ENCODE measurements at places on chromosomes 12 and 14.

DNA sequence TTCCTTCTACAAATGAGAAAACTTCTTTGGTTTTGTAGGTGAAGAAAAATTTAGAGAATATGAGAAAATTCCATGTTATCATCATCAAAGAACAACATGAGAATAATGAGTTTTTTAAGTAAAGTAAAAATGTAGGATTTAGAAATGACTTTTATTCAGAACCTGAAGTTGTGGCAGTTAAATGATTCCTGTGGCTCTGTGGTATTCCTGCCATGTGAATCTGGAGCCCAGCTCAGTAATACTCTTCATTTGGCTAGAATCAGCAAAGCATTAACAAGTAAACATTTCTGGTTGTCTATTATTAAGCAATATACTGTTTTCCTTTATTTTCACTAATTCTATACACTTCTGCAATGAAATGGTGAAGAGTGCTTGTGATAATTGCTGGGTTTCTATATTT is 95.6 kb upstream of the E2F7 start:
- H3K4me3 ChIP-seq = no peak overlapping the region
- DNase-seq = no peak
- H3K36me3 ChIP-seq = no peaks in the 10 kb centered on the region

DNA sequence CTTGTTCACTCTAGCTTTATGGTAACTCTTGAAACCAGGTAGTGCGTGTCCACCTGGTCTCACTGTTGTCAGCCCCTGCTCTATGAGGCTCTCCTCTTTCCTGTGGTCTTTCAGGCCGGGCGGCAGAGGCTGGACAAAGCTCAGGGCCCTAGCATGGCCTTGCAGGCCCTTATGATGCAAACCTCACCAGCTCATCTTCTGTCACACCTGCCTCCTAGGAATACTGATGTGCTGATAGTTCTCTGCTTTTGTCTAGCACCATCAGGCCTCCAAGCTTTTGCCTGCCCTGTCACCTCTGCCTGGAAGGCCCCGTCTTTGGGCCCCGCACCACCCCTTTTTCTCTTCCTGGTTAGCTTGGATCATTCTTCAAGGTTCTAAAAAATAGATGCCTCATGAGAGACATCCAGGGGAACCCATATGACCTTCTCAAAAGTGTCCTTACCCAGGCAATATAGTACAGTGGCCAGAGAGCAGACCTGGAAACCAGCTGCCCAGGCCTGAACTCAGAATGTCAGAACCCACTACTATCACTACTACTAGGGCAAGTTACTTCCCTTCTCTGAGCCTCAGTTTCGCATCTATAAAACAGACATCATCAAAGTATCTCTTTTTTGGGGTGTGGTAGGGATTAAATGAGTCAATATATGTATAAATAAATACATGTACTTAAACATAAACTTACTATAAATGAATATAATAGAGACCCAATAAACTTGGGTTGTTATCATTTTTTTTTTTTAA is 91.7 kb downstream of the ZFP36L1 start:
- no peaks in the 10 kb centered on the region for H3K27me3 ChIP-seq
- H3K4me3 ChIP-seq = no peak overlapping the region
- no peak overlapping the region for H3K27ac ChIP-seq
- H3K36me3 ChIP-seq = no peaks in the 10 kb centered on the region
- peaks cover 17% of the 10 kb centered on the region for H3K4me1 ChIP-seq

DNA sequence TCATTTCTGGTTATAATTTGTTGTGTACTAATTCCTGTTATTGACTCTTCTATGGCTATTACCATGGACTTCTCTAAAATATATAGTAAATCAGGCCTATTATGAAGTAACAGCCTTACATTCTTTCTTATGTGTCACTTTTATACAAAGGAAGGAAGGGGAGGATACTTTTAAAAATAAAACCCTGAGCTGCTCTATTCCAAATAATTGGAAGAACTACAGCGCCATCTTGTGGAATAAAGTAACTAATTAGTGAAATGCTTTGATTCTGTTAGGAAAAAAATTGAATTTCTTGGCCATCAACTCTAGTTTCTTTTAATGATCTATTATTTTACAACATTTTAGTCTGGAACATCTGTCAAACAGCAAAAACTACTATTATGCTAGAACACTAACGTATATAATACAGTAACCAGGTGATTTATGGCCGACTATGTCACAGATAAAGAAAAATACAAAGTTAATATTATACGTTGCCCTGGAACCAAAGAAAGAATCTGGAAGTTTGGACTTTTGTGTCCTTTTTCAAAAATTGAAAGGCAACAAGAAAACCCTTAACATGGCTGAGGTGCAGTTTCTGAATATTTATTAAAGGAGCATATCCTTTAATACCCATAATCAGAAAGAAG is 55.0 kb upstream of the NELL2 start:
- no peak for DNase-seq
- H3K4me3 ChIP-seq = no peak overlapping the region
- H3K27me3 ChIP-seq = no peaks in the 10 kb centered on the region
- H3K36me3 ChIP-seq = no peaks in the 10 kb centered on the region

DNA sequence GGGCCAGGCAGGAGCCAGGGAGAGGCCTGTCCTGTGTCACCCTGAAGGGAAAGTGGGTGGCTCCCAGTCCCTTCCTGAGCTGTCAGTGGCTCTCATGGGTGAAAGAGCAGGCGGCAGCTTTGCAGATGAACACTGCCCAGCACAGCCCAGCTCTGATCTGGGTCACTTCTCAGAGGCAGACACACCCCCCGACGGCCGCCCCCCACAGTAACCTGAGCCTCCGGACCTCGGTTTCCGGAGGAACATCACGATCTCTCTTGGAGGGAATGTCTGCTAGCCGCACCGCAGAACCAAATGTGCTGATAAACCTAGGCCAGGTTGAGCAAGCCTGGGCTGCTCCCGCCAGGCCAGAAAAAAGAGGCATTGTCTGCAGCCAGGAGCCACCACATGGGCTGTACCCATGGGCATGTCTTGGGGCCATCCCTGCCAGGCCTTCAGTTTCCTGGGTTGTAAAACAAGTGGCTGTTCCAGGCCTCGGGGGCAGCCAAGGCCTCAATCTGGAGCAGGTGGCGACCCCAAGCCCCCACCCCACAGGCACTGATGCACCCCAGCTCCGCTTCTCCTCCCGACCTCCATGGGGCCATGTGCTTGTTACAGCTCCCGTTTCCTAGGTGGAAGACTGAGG is 57.6 kb downstream of the NCOR2 start:
- H3K4me1 ChIP-seq = peaks cover 28% of the 10 kb centered on the region
- no peak overlapping the region for H3K4me3 ChIP-seq
- DNase-seq = no peak

GRCh38 chr12:64532734-64533351 is 77.5 kb upstream of the RASSF3 start:
- H3K4me1 ChIP-seq = no peaks in the 10 kb centered on the region
- H3K36me3 ChIP-seq = no peaks in the 10 kb centered on the region
- no peak overlapping the region for H3K27ac ChIP-seq
- H3K4me3 ChIP-seq = no peak overlapping the region
- DNase-seq = no peak

All from activated T-cell treated with anti-CD3 and anti-CD28 coated beads, Interleukin-2, amount 50 U/mL, for 24 hours (primary cell).